ENCODE measurements at places on chromosomes 1 and 21.

DNA sequence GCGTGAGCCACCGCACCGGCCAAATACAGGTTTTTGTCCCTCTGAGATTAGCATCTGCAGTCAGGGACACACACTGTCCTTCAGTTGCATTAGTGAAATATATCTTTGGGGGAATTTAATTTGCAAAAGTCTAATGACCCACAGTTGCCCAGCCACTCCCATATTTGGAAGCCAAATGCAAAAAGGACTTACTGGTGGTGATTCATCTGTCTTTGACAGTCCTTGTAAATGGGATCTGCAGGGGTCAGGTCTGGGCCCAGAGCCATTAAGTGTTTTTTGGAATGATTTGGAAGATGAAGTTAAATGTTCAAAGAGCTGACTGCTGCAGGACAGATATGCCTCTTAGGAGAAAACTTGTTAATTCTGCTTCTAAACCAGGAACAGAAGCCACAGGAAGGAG is 44.6 kb upstream of the DNASE2B start:
- DNase-seq, result no peak

- no peak for DNase-seq
Measured at GRCh38 chr1:81470275-81470674, 330.5 kb upstream of the ADGRL2 start.

- no peak for DNase-seq
Measured at GRCh38 chr21:42277593-42277992, 37.6 kb downstream of the TFF3 start.

- no peak for DNase-seq
Measured at GRCh38 chr1:225987491-225988316, 11.4 kb downstream of the SDE2 start.

DNA sequence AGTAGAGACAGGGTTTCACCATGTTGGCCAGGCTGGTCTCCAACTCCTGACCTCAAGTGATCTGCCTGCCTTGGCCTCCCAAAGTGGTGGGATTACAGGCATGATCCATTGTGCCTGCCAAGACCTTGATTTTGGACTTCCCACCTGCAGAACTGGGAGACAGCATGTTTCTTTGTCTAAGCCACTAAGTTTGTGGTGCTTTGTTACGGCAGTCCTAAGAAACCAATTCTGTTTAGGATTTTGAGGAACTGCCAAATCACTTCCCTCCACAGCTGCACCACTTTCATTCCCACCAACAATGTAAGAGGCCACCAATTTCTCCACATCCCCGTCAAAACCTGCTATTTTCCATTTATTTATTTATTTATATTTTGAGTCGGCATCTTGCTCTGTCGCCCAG is 46.1 kb downstream of the CHAF1B start:
- DNase-seq, result no peak

DNA sequence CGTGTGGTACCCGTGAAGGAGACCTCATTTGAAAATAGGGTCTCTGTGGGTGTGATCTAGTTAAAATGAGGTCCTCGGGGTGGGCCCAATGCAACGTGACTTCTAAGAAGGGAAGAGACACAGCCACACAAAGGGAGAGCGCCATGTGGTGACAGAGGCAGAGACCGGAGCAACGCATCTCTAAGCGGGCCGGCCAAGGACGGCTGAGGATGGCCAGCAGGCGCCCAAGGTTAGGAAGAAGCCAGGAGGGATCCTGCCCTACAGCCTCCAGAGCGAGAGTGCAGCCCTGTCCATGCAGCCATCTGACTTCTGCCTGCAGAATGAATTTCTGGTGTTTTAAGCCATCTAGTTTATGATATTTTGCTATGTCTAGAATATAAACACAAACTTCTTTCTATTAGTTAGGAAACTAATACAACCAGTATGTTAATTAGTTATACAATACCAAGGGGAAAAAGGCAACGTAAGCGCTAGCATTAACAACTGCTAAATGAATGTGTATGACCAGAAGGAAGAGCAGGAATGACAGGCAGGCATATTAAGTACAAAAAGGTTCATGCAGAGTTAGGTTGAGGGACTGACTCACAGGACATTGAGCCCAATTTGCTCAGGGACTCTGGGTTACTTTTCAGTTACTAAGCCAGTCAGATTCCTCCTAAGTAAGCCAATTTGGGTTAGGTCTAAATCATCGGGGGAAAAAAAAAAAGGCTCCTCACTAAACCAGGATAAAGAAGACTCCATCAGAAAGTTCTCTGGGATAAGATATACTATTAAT is 4.1 kb downstream of the CEP104 start:
- no peak for DNase-seq

DNA sequence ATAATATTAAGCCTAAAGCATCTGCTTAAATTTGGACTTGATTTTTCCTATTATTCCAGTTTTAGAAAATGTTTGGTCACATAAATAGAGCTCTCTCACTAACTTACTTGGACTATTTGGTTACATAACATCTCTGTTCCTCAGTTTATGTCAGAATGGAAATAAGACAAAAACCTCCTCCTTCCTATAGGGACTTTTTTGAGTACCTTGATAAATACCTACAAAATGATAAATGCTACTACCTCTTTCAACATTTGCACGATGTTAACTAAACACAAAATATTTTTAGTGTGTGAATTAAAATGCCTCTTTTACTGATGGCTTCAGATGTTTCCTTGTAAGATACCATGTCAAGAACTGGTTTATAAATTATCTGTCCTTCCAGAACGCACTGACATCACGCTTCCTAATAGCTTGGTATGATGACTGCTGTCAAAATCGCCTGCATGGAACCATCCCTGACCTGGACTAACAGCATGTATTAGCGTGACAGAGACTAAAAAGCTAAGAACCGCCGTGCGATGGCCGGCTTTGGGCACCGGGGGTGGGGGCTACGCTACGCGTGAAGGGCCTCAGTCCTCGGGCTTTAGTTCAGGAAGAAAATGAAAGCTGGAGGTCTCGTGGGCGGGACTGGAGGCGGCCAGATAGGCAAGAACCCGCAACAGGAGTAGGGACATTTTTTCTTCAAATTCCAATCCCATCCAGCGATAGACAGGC is 133.2 kb upstream of the BARHL2 start:
- no peak for DNase-seq
